ENCODE measurements at places on chromosomes 12 and 14. TPM values are rescaled to one million over a fixed set of nuclear protein-coding genes. Genes with fewer than 3 reads are reported as not detected.

LRP6 gene
- total RNA-seq: 8.0 TPM

- no peak for DNase-seq
Observed at GRCh38 chr12:69047990-69048389, 115.0 kb upstream of the CPM start.

- DNase-seq: no peak
Observed at GRCh38 chr12:5022465-5023061, 21.1 kb upstream of the KCNA5 start.

DNA sequence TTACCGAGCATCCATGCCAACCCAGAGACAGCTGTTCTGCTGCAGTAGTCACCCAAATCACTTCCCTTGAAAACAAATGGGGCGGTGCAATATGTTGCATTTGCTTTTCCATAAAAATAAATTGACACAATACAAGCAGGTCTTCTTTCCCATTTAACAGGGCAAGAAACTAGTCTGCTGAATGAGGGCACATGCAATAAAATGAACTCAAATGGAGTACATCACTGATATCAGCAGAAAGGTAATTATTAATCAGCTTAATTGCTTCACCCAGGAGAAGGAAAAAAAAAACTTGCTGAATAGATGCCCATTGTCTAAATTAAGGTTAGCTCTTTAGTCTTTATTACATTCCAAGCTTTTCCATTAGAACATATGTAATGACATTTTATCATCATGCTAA is 175.1 kb upstream of the GZMB start:
- no peak for DNase-seq

DNA sequence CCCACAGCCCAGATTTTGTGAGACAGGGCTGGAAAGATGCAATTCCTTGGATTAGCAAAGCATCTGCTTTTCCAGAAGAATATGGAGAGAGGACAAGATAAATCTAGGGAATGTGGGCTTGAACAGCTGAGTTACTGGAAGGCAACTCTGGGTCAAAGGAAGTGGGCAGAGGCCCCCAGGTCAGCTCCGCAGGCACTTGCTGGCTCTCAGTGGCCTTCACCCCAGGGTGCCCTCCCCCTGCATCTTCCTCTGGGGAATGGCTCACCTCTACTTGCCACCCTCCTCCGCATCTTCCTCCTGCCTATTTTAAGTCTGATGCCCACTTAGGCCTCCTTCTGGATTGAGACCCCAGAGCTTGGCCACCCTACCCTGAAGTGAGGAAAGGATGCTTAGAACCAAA is 10.5 kb upstream of the PNMA1 start:
- no peak for DNase-seq

DNA sequence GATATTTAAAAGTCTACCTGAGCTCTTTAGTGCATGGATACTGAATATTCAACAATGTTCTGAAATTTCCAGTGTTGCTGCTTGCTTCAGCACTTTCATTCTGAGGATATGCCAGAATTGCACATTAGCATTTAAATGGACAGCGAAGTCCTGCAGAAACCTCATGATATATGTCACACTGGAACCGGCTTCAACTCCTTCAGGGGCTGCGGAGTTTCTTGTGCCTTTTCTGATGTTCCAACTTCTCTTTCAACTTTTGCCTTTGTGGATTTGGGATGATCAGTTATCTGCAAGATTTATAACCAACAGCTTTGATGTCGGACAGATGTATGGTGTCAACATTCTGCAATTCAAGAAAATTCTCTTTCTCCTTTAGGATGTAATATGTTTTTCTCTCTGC is 142.5 kb upstream of the LMNTD1 start:
- DNase-seq: no peak

- DNase-seq: peak; percentile 50
Observed at GRCh38 chr14:75258079-75258802, 20.4 kb upstream of the FOS start.

TM7SF3 gene
- total RNA-seq: 60.0 TPM

MARCHF9 gene
- 6.3 TPM for total RNA-seq

- no peak for DNase-seq
Observed at GRCh38 chr14:49783394-49784014, 15.6 kb downstream of the KLHDC2 start.

GRCh38 chr14:77804592-77804991 is 4.7 kb downstream of the ADCK1 start:
- DNase-seq: peak; percentile 19

DNA sequence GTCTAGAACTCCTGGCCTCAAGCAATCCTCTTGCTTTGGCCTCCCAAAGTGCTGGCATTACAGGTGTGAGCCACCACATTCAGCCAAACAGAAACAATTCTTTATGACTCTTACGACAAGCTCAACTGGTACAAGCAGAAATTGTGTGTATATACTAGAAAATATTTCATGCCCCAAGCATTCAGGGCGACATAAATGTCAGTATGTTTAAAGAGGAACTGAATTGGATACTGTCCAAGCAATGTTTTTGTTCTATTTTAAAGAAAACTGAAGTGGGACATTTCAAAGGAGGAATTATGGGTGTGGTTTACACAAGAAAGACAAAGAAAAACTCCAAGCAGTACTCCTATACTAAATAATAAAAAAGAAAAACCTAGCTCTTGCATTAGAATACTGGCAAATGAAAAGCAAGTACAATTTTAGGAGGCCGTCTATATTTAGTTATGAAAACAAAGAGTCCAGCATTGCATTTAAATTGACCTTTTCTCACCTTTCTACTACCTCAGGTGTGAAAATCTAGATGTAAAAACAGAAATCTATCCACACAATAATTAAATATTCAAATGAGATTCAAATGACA is 48.9 kb downstream of the PPP1R12A start:
- DNase-seq: no peak

DNA sequence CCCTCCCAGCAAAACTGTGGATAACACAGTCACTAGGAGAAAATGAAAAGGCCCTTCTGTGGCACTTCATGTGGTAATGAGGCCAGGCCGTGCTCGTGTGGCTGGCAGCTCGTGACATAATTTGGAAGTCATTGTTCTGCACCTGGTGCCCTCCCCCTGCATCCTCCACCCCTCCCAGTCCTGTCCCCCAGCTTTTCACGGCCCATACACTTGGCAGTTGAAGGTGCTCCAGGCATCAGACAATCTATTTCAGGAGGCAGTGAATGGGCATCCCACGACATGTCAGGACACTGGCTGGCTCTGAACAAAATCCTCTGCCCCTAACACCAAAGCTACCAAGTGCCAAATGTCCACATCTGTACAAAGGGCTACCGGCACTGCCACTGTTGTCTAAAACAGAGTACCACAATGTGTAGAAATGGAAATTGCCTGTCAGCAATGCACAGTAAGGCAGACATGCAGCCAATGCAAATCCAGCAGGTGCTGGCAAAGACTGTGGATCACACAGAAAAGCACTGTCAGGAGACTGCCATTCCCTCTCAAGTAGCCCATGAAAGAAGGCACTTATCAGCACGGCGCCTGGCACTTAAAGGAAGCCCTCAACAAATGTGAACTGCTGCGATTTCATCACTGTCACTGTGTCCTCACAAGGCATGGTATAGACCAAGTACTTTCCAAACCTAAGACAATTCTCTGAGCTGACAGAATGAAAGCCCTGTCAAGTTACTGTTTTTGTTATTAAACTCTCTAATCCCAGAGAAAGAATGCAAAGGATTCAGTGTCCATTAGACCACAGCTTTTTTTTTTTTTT is 39.1 kb downstream of the CORO1C start:
- DNase-seq: peak; percentile 37

SP7 gene
- total RNA-seq: not detected

DNA sequence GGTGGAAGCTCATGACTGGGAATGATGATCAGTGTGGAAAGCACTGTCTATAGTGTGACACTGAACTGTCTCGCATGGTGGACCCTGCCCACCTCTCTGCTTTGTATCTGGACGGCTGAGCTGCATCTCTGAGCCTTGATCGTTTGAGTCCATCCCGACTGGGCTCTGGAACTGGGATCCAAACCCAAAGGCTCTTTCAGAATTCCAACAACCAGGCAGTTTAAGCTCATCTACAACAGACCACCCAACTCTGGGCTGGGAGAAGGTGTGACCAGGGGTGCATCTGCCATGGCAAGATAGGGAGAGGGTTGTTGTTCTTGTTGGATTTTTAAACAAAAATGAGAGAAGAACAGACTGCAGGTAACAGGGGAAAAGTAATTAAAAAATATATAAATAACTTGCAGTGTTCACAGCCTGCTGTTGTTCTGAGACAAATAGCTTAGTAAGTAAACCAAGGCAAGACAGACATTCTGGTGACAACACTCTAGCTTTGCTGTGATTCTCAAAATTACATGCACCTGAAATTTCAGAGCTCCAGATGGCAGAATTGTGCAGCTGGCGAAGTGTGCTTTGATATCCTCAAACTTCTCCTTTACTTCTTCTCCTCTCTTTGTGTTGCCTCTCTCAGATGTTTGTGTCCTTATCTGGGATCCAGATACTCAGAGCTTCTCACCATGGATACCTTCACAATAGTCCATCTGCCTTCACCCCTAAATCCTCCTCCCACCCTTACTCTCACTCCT is 209.6 kb downstream of the EMP1 start:
- no peak for DNase-seq

- no peak for DNase-seq
Observed at GRCh38 chr12:14126692-14127091, 145.3 kb upstream of the GRIN2B start.

DNA sequence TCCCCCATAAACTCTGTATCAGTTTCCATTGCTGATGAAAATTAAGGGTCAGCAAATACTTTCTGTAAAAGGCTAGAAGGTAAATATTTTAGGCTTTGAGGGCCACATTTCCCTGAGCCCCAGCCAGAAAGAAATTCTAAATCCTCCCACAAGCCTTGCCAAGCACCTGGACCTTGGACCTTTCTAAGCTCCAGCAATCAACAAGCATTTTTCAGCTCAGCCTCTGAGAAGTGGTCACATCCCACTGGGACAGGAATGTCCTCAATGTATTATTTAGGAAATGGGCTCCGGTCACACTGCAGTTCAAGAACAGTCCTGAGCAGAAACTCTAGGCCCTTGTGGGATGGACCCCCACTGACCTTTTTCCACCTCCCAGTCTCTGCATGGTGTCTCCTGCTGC is 55.9 kb downstream of the WSCD2 start:
- DNase-seq: no peak

DNA sequence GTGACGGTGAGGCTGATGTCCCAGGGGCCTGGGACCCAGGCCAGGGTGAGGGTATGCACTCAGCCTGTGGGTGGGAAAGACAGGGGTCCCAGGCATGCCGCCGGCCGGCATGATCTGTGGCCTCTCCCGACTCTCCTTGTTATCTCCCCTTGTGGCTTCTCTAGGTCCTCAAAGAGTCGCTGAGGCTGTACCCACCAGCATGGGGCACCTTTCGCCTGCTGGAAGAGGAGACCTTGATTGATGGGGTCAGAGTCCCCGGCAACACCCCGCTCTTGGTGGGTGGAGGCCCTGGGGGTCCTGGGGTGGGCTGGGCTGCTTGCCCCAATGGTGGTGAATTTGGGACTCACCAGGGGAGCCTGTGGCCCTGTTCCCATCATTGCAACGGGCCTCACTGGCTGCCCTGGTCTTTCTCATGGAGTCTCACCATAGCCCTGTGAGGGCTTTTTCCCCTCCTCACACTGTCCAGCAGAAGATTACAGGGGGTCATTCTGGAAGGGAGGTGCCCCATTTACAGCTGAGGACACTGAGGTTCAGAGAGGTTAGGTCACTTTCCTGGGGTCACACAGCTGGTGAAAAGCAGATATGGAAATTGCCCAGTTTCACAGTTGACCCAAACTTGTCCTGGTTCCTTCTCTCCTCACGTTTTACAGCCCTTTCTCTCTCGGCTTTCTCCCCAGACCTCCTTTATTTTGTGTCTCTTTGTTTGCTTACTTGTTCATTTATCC is 37.9 kb downstream of the CYP46A1 start:
- DNase-seq: no peak

DNA sequence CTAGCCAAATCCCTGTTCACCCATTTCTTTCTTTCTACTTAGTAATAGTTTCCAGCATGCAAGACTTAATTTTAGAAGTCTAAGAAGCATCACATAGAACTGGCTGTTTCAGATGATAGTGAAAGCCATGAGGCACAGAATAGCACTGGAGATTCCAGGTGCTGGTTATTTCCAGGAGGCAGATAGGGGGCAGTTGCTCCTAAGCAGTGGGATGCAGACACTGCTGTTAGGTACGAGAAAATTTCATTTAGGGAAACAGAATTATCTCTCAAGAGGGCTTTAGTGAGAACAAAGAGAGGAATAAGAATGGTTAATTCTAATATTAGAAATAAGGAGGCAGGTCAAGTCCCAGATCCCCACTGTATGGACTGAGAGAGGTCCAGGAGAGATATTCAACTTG is 3.6 kb upstream of the MDGA2 start:
- DNase-seq: no peak

GRCh38 chr12:85523197-85523596 is 243.2 kb downstream of the ALX1 start:
- no peak for DNase-seq

DNA sequence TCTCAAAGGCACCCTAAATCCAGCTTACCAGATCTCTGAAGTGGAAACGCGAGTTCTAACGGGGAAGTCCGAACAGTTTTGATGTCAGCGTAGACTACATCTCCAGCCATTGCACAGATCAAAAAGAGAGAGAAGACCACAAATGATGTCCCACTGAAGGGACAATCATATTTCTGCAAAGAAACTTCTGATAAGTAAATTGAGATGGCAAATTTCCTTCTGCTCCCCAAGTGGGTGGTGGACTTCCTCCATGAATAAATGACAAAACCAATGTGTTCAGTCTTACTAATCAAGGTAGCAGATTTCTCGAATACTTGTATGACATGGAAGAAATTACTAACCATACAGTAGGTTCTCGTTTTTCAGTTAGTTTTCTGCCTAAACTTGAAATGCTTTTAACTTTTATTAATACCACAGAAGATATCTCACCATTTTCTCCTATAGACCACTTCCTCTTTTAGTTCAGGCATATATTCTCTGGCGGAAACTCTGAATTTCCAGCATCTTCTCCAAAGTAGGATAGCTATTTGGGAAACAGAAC is at the start of gene CLECL1:
Gene CLECL1, minus strand, starts transcription at position 177 of the 541 bp plus-strand sequence.
- no peak for DNase-seq

KLHL33 gene
- total RNA-seq: not detected

DDX47 gene
- total RNA-seq: 69.4 TPM

DNA sequence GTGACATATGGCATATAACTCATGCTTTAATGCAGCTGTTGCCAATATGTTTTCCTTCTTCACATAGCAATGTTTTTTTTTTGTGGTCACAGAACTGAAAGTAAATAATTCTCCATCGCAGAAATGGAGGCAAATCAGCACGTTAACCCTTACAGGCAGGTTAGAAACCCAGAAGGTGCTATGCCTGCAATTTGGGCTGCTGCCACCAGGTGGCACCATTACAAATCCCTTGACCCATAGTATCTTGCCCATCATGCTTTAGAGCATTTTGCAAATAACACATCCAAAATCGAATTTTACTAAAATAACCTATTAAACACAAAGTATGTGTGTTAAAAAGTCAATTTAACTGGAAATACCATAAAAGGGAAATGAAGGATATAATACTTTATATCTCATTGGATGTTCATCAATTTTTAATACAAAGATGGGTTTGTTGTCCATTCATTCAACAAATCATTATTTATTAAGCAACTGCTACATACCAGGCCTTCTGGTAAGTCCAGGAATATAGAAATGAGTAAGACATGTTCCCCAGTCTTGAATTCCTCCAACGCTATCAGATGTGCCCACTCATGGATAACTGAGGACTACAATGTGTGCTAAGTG is 340.1 kb downstream of the GLT1D1 start:
- DNase-seq: peak; percentile 1

GRCh38 chr12:30813525-30814294 is 59.0 kb upstream of the CAPRIN2 start:
- no peak for DNase-seq

NINJ2 gene
- not detected for total RNA-seq

GRCh38 chr12:18145924-18146323 is 55.9 kb upstream of the RERGL start:
- no peak for DNase-seq

- no peak for DNase-seq
Observed at GRCh38 chr12:116087399-116087798, 190.1 kb downstream of the MED13L start.

Measured in LHCN-M2 (cell line).